Ovary (tissue), 10 donors: ENCODE measurements at places on chromosomes 2 and 18. TPM values are rescaled to one million over a fixed set of nuclear protein-coding genes. Genes with fewer than 3 reads are reported as not detected.

The RNU2-63P gene
- polyA plus RNA-seq: not detected

The CCDC68 gene
- polyA plus RNA-seq: 17.7 TPM

The ANKRD36B gene
- polyA plus RNA-seq: 6.5 TPM

The DOK6 gene
- polyA plus RNA-seq: 3.9 TPM

The ABCB11 gene
- 0.18 TPM for polyA plus RNA-seq

DNA sequence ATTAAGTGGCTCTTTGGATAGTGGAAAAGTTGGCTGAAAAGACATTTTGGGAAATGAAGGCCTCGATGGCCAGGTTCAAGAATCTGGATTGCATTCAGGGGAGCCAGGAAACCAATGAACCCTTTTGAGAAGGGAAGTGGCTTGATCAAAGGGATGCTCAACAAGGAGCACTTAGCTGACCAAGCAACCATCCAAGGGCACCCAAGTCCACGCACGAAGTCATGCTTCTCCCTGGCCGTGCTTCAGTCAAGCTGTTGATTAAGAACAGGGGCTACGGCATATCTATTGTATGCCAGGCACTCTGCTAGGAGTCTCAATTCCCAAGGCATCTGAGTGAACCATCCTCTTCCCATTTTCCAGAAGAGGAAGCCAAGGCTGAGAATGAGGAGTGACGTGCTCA, 185.8 kb upstream of the GLI2 start:
- DNase-seq: no peak

DNA sequence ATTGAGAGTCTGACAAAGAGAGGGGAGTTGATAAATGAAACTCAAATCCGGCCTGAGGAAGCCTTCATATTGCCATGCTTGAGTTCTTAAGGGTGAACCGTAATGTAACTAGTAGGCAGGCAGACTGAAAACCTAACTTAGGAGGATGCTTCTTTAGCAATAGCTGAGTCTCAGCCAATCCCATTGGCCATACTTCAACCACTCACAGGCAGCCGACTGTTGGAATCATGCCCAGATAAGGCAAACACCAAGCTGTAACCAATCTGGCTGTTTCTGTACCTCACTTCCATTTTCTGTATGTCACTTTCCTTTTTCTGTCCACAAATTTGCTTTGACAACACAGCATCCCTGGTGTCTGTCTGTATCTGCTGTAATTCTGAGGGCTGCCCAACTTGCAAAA, 39.5 kb downstream of the TPRKB start:
- no peak for DNase-seq

DNA sequence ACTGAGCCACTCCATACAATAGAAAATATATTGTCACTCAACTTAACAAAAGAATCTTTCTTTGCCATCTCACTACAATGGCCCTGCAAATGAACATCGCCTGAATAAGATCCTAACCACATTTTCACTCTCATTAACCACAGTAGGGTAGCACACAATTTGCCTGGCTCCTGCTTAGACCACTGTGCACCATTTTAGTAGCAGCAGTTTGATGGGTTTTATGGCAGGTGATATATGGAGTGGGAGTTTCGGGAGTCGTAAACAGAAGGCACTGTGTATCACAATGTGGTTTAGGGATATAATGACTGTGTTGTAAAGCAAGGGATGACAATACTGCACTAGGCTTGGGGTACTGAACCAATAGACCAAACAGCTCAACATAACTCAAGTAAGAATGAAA, 617.4 kb downstream of the BCL11A start:
- no peak for DNase-seq

DNA sequence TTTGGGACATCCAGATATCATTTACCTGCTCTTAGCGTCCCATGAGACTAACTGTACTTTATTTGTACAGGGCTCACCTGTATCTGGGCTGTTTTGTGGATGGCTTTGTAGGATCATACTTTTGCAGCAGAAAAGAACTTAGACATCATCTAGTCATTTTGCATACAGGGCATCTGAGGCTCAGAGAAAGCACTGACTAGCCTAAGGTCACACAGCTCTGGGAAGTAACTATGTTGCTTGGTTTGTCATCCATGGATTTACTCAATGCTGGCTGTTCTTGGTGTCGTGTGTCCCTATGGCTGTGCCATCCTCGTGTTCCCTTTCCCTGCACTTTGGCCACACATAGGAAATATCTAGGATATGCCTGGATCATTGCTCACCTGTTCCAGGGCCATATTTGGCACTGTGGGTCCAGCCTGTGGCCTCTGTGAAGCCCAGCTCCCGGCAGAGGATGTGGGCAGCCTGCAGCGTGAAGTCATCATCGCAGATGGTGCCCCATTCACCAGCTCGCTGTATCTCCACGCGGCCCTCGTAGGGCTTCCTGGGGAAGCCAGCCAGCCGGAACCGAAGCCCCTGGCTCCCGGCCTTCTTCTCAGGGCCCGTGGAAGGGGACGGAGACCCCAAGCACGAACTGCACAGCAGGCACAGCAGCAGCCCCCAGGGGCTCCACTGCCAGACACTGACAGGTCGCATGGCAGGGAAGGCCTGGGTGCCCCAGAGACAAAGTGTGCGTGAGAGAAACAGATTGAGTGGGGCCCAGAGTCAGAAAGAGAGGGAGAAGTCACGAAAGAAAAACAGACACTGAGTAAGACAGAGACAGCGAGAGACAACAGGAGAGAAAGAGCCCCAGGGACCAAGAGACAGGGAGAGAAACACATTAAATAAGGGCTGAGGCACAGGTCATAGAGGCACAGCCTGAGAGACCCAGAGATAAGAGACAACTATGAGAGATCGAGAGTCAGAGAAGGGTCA, 1.5 kb downstream of the LOXL3 start:
- no peak for DNase-seq

- DNase-seq: no peak
These were observed 1.8 kb downstream of the SP3 start for GRCh38 chr2:173963323-173963816.

GRCh38 chr2:234593636-234594035, 96.8 kb upstream of the ARL4C start:
- no peak for DNase-seq

DNA sequence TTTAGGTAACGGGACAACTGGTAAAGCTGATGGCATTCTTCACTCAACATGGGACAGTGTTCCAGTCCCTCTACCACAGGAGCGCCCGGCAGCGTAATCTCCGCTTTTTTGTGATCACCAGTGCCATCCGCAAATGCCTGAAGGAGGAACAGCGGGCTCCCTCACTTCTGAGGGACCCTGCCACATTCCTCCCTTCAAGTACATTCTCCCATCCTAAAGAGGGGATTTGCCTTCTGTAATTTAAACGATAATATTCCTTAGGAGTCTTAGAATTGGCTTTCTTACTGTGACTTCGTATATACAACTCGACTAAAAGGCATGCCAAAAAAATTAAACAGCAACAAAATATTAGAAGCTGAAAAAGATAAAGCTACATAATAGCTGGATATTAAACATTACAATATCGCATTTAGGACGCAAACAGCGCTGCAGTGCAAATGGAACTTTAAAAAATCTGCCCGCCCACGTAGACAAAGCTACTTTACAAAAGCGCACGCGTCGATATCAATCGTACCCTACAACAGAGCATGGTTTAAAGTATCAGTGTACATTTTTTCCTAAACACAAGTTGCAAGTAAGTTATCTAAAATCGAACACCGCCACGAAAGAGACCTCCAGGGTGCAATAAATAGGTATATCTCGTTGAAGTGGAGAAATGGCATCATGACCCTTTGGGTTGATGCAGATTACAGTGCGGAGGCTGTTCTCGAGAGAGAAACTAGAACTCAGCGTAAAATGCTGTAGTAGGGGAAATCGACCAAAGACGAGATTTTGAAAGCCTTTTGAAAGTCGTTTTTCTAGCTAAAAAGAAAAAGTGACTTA, 2.3 kb upstream of the VSNL1 start:
- no peak for DNase-seq

DNA sequence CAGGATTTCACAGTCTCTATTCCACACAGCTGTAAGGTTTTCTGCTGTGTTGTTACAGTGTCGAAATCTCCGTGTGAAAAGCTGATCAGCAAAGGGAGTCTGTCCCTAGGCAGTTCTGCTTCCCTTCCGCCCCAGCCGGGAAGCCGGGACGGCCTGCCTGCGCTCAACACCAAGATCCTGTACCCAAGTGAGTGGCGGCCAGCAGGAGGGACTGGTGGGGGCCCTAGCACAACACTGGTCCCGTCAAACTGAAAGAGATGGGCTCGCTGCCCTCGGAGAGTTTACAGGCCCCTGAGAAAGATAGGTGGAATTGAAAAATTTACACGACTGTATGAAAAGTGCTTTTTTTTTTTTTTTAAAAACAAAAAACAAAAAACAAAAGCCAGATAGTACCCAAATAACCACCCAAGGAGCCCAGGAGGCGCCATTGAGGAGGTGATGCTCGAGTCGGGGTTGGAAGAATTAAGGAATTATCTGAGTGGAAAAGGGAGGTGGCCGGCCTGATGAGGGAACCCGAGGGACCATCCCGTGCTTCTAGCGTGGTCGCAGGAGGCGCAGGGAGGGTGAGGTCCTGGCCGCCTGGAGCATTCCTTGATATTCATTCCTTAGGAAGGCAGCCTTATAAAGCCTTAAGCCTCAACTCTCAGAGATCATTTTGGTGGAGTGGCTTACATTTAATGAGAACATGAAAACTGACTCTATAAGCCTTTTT, 96.7 kb downstream of the DGKD start:
- DNase-seq: no peak
